ENCODE measurements at places on chromosomes 11 and 22.

DNA sequence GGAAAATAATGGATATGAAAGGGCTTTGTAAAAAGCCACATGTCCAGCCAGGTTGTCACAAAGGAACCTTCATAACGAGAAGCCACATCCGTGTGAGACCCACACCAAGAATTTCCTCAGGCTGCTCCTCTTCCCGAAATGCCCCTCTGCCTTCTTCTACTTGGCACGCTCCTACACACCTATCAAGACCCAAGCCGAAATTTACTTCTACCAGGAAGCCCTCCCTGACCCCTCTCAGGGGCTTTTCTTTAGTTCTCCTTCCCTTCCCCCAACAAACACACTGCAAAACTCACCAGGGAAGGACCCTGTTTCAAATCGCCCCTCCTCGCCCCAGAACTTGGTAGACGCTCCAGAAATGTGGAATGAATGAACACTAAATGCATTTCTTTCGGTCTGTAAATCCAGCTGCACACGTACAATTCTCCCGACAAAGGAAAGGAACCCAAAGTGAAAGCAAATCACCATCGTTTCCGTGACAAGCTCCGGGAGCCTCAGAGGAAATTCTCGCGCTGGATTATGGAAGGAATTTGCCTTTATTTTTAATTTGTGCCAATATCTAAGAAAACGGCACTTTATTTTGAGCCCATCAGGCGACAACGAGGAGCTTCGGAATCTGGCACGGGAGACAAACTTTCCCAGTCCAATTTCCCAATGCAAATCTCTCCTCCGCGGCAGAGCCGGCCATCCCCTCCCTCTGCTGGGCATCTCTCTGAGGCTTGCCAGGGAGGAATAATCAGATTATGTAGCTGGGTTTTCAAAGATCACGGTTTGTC, 13.2 kb upstream of the SHISAL1 start:
- no peak for DNase-seq

DNA sequence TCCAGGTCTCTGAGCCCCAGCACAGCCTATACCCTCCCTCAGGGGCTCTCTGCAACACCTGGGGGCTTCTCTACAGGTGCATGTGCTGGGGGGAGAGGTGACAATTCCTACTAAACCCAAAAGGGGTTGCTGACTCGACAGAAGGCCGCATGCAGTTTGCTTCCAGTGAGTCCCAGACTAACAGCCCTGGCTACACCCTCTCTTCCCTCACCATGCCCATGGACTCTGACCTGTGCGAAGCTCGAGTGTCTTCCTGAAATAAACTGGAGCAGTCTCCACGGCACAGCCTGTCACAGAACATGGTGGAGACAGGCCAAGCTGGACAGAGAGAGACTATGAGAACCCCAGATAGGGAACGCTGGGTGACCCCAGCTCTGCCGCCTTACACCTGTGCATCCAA, 16.6 kb downstream of the PLEKHA7 start:
- no peak for DNase-seq

- DNase-seq, result no peak
Observed at GRCh38 chr22:39617342-39617741, 46.8 kb downstream of the CACNA1I start.

DNA sequence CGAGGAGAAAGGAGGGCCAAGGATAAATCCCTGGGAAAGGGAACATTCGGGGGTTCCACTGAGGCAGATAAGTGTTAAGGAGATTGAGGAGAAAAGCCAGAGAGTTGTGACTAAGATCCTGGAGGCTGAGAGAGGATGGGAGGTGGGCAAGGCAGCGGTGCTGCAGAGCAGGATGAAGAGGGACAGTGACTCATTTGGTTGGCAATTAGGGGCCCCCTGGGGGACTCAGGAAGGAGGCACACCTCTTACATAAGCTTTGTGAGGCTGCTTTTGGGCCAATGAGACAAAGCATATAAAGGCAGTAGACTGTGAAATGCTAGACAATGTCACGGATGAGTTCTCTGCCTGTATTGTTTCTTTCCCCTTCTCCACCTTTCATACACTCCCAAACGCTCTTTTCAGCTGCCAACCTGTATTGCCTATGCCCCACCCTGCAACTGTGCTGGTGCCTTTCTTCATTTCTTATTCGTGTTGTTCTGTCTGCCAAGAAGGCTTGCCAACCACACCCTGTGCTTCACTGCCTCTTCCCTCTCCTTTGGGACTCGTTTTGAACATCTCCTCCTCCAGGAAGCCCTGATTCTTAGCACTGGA, 246.8 kb upstream of the KIRREL3 start:
- no peak for DNase-seq

DNA sequence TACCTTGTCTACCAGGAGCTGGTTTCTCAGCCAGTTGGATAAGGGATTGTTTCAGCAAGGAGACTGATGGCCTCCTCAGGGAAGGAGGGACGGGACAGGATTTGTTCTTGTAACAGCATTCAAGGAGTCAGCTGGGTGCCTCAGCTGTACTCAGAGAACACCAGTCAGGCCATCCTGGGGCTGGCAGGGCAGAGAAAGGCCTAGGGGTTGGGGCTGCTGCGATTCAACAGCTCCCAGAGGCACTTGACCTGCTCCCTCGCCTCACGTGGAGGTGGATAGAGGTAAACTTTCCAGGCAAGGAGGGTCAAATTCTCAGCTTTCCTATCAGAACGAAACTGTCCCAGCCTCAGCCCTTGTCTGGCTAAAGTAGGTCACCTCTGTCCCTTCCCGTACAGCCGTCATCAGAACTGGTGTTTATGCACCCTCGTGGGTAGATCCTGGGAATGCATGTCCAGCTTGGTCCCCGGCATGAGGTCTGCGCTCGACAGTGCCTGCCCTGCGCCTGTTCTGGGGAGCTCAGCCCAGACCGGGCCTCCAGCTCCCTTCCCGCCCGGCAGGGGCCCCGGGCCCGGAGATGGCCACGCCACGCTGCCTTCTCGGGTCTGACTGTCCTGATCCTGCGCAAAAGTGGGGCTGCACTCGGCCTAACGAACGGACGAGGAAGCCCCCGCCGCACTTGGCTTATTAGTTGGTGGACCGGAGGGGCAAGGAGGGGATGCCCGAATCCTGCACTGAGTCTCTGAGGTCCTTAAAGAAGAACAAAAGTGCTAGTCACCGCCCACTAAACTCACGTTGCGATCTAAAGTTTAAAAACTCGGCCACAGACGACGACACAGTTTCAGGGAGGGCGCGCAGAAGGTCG, 762 bp upstream of the CCDC134 start:
- no peak for DNase-seq

GRCh38 chr11:33656768-33657167, 43.9 kb downstream of the C11orf91 start:
- no peak for DNase-seq

DNA sequence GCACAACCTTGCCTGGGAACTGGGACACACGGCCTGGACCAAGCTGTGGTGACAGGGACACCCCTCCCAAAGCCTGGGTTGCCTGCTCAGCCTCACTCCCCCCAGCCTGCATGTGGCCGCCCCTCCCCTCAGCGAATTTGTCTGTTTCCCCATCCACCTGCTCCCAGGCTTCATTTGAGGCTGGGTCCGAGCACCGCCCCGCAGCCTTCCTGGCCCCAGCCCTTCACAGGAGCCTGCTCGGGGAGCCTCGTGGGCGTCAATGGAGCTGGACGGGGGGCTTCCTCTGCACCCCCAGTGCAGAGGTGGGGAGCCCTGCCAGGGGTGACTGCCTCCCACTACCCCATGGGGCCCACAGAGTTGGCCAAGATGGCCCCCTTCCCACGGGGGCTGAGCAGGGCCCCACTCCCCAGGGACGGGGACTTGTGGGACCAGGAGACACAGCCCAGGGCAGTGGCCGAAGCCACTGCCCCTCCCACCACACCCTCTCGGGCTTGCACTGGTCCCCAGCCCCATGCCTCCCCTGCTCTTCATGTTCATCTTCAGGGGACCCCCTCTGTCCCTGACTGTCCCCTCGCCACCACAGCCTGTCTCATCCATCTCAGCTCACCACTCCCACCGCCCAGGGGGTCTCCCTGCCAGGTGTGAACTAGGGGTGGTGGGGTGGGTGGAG, 91.7 kb downstream of the WNT7B start:
- no peak for DNase-seq

DNA sequence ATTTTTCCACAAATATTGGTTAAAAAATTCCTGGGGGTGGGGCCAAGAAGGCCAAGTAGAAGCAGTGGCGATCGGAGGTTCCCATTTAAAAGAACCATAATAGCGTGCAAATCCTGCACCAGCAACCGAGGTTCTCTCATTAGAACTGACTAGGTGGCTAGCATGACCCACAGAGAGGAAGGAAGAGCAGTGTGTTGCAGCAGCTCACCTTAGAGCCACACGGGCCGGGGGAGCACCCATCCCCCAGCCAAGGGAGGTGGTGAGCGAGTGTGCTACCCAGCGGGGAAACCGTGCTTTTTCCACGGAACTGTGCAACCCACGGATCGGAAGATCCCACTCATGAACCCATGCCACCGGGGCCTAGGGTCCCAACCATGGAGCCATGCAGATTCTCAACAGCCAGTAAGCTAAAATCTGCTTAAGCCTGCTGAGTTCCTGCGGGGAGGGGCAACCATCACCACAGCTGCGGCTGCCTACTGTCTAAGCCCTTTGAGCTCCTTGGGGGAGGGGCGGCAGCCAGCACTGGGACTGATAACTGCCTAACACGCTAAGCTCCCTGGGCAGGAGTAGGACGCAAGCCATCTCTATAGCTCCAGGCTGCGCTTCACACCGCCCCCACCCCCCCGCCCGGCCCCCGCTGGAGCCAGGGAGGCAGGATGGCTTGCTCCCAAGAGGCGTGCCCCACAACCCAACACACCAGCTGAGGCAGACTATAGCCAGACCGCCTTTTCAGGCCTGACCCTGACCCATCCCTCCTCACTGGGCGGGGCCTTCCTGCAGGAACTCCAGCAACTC, 21.0 kb upstream of the HTATIP2 start:
- DNase-seq, result no peak

Data from effector memory CD8-positive, alpha-beta T cell (primary cell).